ENCODE measurements at places on chromosomes 6 and 20. TPM values are rescaled to one million over a fixed set of nuclear protein-coding genes. Genes with fewer than 3 reads are reported as not detected.

DNA sequence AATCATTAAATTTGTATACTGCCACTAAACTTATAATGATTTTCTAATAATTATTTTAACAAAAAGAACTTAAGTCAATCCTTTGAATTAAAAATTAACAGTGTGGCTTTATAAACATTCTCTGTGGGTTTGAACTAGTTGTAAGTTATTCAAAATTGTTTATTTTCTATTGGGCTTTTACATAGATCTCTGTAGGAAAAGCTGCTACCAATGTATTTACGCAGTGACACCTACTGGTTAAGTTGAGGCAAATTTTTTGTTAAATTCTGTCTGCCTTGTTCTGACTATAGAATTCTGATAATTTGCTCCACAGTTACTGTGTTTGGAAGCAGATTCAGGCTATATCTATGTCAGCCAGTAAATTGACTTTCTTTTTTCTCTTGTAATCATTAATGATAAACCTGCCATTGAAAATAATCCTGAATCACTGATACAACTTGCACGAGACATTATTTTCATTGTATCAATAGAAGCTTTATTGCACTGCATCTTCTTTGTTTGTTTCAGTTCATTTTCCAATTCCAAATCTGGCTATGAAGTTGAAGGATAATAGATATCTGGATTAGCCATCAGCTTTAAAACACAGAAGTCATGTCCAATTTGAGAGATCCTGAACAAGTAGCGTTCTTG lies 66.0 kb upstream of the UTRN start:
- peak; percentile 39 for DNase-seq

GRCh38 chr6:129356129-129356528 lies 353.8 kb downstream of the ARHGAP18 start:
- DNase-seq: no peak

The CGA gene
- not detected for total RNA-seq

The GJA10 gene
- total RNA-seq: not detected
